CD4-positive, alpha-beta T cell treated with Interleukin-1 beta for 1 hour (primary cell): ENCODE measurements at places on chromosomes 7 and 10.
A peak's percentile ranks its signal among the peaks of the same experiment; 100 is the strongest.

- DNase-seq: no peak
These were observed 494.6 kb upstream of the KLF6 start for GRCh38 chr10:4279655-4280054.

DNA sequence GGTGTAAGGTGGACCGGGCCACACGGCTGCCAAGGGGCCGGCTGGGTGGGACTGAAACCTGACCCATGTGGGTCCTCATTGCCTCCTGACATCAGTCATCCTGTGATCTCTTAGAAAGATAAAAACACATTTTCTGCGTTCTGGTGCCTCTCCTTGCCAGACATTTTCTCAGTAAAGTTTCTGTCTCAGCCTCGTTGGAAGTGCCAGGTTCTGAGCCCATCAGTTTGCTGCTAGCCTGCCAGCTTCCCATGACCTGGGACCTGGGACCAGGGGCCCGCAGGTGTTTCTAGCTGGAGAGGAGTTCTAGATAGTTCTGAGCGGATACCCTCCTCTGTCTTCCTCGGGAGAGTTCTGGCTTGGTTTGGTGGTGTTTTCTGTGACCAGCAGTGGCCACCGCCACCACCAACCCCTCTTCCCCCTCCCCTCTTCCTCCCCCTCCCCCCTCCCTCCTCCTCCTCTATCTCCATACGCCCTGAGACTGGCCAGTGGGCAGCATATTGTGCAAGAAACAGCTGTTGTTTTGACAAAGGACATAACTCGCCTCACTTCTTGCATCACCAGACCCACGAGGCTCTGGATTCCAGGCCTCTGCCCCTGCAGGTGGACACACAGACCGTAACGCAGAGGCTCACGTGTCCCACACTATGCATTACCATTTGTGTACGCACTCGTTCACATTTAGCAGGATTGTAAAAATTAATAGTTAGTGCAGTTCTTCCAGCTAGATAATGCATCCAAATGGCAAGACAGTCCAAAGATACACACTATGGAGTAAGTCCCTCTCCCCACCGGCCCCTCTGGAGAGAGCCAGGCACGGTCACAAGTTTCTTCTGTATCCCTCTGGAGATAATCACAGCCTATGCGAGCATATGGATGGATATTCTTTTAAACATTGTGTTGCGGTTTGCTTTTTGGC is 94.6 kb downstream of the CUX1 start:
- no peak for DNase-seq

- DNase-seq: no peak
These were observed 334.1 kb upstream of the C7orf33 start for GRCh38 chr7:148256433-148256832.

DNA sequence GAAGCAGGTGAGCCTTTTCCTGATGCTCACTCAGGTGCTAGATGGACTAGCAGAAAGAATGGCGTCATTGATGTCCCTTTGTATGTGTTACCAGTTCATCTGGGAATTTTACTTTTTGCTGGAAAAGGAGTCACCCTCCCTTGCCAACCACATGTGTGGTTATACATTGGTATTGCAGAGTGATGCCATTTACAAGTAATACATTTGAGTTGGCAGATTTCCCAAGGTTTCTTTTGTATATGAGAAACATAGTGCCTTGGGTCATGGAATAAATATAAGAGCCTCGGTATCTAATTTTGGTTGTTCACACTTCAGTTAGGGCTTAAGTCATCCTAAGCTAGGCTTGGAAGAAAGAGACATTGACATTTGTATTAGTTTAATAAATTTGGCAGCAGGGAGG is 10.4 kb upstream of the ATXN7L1 start:
- DNase-seq: no peak

- peak; percentile 29 for DNase-seq
These were observed 51.2 kb upstream of the GTF2I start for GRCh38 chr7:74606101-74606908.

DNA sequence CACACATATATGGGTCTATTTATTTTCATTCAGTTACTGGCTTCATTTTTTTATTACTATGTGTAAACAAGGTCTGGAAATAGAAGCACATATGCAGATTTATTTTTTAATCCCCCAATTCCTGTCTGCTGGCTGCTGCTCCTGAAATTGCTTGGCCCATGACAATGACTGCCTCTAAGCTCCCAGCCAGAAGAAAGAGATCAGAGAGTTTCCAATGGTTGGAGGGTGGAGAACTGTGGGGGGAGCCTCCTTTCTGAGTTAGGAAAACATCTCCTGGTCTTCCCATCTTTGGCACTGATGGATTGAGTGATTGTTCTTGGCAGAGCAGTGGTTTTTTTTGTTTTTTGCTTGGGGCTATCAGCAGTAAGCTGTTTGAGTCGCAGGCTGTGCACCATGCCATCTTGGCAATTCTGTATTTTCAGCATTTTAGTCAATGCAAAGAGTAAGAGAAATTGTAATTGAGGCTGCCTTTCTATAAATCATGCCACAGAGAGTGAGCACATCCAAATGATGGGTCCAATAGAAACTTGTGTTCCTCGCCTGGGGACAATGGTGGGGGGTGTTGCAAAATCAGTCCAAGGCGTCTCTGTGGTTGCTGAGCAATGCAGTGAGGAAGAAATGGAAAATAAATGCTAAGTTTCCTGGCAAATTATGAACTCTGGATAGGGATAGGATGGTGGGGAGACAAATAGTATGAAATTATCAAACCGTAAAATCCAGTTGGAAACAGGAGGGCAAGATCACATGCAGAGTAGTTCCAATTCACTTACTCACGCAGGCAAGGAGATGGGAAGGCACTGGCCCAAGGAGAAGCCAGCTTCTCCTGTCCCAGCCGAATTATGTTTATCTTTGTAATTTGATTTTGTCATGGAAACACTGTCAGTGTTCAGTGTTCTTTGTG is 382.4 kb downstream of the SORCS3 start:
- no peak for DNase-seq

DNA sequence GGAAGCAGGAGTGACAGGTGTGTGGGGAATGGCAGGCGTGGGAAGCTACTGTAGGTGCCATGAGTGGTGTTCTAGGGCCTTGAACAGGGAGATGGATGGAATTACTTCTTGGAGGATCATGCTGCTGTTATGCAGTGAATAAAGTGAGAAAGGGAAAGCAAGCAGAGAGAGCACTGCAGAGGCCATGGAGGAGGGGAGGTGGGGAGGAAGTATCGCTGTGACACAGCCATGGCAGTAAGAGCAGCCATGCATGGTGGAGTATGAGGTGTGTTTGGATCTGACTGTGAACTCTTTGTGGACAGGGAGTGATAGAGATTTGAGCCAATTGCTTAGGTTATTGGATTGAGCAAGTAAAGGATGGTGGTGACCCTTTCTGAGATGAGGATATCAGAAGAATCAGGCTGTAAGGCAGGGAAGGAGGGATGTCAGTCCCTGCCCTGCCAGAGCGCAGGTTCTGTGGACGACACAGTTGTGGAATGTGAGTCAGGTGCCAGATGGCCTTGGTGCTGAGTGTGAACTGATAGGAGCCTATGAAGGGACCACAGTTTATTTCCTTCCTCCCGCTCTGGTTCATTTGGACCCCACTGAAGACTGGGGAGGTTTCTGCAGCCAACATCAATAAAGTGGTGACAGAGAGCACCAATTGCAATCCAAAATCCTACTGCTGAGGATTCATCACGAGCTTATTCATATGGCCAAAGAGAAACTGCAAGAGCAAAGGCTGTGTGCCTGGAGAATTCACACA is 105.5 kb upstream of the TMEM72 start:
- no peak for DNase-seq

- no peak for DNase-seq
These were observed 1310.8 kb downstream of the XPNPEP1 start for GRCh38 chr10:108612485-108612884.

GRCh38 chr10:132619927-132620326 is 82.3 kb downstream of the INPP5A start:
- no peak for DNase-seq

GRCh38 chr10:51369903-51370302 is 295.6 kb downstream of the PRKG1 start:
- DNase-seq: no peak

GRCh38 chr10:103888113-103888841 is 29.7 kb downstream of the STN1 start:
- peak; percentile 74 for DNase-seq

DNA sequence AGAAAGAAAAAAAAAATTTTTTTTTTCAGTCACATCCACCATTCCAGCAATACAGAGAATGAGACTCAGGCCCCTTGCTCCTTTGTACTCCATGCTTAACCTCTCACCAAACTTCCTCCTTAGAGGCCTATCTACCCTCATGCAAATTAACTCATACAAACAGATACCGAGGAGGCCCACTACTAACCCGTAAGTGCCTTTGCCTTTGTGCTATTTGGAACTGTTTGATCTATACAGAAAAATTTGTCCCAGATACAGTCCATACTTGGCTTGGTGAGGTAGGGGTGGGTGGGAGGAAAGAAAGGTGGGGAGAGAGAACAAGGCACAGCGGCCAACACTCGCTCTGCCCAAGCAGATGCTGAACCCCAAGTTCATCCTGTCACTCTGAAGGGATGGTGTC is 87.8 kb upstream of the DUSP5 start:
- DNase-seq: no peak

- DNase-seq: peak; percentile 16
These were observed 5.6 kb downstream of the LRRTM3 start for GRCh38 chr10:66931340-66931948.

DNA sequence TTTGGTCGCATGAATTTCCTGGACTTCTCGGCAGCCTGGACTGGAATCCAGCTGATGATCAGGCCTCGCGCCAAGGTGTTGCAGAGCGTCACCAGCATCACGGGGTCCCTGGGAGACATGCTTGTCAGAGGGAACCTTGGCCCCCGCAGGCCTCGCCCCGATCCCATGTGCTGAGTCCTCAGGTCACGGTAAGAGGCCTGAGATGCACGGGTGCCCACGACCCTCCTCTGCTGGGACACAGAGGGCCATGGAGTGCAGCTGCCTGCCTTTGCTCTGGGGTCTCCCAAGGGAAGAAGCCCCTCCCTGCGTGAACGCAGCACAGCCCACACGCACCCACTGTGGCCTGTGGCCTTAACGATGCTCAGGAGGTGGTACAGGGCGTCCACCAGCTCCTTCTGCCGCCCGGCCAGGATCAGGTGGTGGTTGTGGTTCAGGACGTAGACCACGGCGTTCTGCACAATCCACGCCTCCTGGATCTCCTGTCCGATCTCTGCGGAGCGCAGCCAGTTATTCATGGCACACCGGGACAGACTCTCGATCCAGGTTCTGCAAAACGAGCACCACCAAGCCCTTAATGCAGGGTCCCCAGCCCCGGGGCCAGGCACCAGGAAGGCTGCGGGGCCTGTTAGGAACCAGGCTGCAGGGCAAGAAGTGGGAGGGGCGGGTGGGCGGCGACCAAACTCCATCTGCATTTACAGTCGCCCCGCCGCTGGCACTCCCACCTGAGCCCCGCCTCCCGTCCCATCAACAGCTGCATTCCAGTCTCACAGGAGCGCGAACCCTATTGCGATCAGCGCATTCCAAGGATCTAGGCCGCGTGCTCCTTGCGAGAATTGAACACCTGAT is 29.4 kb downstream of the CFAP46 start:
- DNase-seq: no peak

GRCh38 chr10:45308707-45309106 is 6.7 kb downstream of the OR13A1 start:
- DNase-seq: peak; percentile 6

DNA sequence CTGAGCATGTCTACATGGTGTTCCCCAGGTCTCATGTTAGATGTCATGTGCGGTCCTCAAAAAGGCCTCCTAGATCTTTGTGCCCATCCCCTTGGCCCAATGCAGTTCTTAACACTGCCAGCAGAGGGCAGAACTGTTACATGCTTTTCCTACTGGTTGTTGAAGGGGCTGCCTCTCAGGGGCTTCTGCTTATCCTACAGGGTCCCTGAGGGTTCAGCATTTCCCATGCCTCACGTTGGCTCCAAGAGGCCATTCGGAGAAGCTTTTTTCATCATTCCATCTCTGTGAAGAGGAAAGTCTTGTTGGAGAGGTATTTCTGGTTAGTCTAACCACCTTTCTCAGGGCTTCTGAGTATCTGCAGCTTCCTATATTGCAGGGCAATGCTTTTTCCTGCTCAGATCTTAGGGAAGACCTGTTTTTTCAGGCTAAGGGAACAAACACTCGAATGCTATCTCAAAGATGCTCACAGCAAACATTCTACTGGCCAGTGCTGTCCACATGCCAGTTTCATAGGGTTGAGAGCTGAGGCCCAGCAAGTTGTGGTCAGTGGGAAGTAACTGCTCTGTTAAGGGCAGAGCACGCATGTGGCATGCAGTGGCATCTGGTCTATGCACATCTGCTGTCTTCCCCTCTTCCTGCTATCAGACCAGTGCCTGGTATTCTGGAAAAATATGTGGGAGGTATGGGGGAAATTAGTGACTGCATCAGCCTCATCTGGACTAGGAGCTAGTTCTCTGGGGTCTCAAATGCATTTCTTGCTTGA is 31.5 kb downstream of the MBL2 start:
- DNase-seq: peak; percentile 15

DNA sequence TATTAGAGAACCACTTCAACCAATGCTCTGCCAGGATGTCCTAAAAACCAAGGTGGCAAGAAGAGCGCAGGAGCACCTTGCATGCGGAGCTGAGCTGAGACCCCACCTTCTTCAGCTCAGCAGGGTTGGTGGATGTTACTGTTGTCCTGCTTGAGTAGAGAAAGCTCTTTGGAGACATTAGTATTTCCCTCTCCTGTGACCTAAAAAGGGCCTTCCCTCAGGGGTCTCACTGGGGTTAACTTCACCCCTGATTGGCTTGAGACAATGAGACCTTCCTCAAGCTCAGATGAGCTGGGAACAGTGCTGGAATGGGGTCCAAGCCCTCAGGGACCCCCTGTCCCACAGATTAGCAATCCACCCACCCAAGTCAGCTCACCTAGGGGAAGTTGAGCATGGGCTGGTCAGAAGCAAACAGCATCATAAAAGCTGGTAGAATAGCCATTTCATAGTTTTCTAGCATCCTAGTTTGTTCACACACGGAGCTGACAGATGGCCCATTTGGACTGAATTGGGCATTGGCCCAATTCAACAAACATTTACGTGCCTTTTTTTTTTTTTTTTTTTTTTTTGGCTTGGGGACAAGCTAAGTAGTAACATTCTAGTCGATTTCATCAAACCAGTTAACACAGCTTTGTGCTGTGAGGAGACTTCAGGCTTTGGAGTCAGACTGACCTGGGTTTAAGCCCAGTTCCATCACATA is 100.6 kb upstream of the HABP2 start:
- DNase-seq: no peak

DNA sequence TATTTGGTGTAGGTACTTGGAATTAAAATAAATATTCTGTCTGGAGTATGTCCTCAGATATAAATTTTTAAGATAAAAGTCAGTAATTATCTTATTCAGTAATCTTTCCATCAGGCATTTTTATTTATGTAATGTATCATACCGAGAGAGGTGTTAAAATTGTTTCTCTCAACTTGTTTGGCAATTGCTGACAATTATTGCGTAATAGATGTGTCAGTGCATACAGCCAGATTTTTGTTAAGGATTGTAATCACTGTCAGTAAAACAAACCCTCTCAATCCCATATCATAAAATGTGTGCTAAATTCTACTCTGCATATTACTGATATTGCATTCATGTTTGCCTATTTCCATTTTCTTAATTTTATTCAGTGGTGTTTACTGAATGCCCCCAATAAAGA is 69.2 kb downstream of the CNTNAP2 start:
- no peak for DNase-seq

- no peak for DNase-seq
These were observed 43.7 kb downstream of the ELFN1 start for GRCh38 chr7:1713502-1714484.

- DNase-seq: no peak
These were observed 12.8 kb upstream of the CNNM1 start for GRCh38 chr10:99316374-99316773.
